GM12892 (cell line): ENCODE measurements at places on chromosomes 12 and 14.

GRCh38 chr14:22518073-22518472 lies 71.0 kb downstream of the DAD1 start:
- DNase-seq, result no peak

GRCh38 chr14:95536671-95537070 lies 1.8 kb downstream of the GLRX5 start:
- no peak for DNase-seq

DNA sequence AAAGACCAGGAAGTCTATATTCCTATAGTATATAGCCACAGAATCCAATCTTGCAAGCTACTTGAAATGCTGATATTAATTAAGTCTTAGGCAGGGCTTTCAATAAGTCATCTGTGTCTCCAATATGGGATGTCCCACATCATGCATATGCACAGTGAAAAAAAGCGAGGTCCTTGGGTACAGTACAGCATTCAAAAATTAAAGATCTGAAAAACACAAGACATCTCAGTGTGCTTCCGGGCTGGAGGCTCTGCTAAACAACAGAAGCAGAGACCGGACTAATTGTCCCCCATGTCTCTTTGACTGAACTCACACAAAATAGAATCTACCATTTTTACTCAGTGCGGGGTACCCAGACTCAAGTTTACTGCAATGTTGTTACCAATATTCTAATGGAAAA lies 156.0 kb downstream of the DAD1 start:
- DNase-seq, result no peak

DNA sequence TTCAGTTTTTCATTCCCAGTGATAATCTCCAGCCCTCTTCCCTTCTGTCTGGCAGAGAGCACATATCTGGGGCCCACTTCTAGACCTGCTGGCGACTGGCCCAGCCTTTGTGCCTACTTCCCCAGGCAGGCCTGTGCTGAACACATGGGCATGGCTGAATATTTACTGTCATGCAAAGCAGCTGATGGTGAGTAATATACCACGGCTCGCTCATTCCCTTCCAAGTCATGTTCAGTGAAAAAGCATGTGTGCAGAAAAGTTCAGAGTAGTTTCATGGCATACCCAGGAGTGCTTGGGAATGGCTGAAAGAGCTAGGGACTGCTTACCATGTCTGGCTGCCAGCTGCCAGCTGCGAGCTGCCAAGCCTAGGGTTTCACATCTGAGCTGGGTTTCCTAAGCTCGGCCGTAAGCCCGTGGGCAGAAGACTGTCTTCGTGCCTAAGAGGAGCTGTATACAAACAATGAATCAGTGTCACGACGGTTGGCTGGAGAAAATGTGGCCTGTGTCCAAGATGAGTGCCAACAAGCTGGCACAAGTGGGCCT lies 179.9 kb upstream of the PELI2 start:
- no peak for DNase-seq
